G401 (cell line): ENCODE measurements at places on chromosomes 4 and X.

DNA sequence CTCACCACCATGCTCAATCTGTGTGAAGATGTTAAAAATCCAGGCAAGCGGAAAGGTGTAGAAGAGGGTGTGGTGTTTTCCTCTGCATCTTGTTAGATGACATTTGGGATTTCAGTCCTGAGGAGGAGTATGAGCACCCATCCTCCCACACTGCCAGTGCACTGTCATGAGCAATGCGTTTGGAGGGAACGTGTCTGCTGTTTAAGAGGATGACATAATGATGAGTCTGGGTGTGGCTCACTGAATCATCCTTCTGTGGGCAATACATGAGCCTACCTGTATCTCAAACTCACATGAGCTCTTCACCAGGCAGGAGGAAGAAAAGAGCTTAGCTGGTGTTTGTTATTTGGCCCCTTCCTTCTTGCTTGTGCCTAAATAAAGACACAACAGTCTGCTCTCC lies 67.9 kb upstream of the ARX start:
- no peak for DNase-seq

DNA sequence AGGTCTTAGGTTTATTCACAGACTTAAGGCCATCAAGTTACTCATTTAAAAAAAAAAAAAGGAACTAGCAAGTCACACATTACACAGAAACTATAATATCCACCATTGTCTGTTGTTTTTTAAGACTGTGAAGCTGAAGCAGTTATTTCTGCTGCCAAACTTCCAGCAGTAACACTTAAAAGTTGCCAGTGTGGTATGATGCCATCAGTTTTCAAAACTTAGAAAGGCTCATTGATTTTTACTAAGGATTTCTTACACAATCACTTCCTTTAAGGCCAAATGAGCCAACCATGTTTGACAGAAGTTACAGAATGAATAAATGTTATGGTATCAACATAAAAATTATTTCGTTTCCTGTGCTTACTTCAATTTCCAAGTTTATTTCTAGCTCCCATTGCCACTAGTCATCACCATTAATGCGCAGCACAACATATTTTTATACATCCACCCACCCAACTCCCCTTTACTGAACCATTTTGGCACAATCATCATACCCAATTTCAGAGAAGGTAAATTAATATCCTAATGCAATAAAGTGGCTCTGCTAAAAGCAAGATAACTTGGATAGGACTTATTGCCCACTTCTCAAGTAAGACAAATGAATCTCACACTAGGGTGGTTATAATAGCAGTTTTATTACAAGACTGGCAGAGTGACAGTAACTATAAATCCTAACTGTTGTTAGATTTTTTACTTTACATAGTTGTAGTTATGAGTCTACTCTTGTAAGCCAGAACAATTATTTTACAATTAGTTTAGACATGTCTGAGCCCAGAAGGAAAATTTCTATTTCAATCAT lies 13.1 kb downstream of the PDGFC start:
- no peak for DNase-seq

GRCh38 chrX:65862638-65863037 lies 177.2 kb downstream of the VSIG4 start:
- no peak for DNase-seq

GRCh38 chr4:183576701-183577404 lies 72.0 kb downstream of the ING2 start:
- no peak for DNase-seq

GRCh38 chrX:53279296-53280237 lies 1.8 kb downstream of the IQSEC2 start:
- DNase-seq, result no peak

- DNase-seq, result no peak
These were observed 252.4 kb upstream of the CPEB2 start for GRCh38 chr4:14749910-14750309.

DNA sequence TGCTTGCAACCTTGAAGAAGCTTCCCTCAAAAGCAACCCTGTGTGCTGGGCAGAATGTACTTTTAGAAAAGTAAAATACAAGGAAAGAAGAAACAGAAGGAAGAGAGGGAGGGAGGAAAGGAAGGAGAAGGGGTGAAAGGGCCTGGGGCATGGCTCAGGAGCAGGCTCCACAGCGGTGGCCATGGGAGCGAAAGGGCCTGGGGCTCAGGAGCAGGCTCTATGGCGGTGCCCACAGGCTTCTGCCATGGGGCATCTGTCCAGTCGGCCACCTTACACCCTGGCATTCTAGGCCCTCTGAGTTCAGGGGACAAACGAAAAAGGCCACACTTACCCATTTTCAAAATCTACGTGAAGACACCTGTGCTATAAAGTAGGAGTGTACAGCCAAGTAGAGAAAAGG lies 31.4 kb downstream of the GAK start:
- no peak for DNase-seq

DNA sequence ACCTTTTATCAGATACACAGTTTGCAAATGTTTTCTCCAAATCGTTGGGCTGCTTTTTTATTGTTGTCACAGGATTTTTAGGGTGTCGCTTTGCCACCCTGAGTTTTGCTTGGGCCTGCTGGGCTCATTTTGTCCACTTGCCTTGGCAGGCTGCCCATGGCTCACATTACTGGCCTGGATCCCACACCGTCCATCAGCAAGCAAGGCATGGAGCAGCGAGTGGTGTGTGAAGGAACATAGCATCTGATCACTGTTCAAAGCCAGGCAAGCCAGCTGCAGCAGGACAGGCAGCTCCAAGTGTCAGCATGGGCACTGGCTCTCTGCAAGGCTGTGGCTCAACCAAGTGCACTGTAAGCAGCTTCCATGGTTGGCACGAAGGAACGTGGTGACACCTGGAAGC lies 261.4 kb upstream of the TECRL start:
- no peak for DNase-seq

- no peak for DNase-seq
These were observed 28.0 kb downstream of the PCGF3 start for GRCh38 chr4:733631-733980.

DNA sequence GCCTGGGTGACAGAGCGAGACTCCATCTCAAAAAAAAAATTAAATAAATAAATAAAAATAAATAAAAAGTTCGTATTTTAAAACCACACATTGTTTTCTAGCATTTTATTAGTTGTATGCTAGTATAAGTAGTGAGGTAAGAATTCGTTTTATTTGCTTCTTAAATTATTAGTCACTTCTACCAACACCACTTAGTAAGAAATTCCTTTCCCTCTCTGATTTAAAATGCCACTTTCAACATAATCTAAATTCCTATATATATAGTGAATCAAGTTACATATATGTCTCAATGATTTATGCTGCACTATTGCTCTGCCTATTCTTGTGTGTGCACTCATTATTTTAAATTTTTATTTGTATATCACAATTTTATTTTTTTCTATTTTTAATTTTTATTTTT lies 72.1 kb downstream of the MAGEC1 start:
- DNase-seq, result no peak

DNA sequence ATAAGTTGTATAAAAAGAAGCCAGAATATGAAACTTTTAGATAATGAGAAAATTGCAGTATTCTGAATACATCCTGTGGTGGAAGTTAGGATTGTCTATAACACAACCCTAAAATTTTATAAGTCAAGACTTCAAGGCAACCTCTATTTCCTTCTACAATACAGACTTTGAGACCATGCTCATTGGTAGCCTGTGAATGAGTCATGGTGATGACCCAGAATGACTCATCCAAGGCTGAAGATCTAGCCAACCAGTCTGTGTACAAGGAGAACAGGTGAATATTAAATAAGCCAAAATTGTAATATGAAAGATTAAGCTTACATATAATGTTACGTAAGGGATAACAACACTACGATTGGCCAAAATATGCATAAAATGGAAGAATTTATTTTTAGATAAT lies 475.9 kb upstream of the GALNT7 start:
- no peak for DNase-seq
